ENCODE measurements at places on chromosomes 11 and 22. TPM values are rescaled to one million over a fixed set of nuclear protein-coding genes. Genes with fewer than 3 reads are reported as not detected.

- no peak overlapping the region for H3K27ac ChIP-seq
- no peak overlapping the region for H3K4me3 ChIP-seq
- peaks cover 11% of the 10 kb centered on the region for H3K4me1 ChIP-seq
- DNase-seq: peak; percentile 59
These were observed 1.7 kb downstream of the CYB5R2 start for GRCh38 chr11:7671347-7672215.

DNA sequence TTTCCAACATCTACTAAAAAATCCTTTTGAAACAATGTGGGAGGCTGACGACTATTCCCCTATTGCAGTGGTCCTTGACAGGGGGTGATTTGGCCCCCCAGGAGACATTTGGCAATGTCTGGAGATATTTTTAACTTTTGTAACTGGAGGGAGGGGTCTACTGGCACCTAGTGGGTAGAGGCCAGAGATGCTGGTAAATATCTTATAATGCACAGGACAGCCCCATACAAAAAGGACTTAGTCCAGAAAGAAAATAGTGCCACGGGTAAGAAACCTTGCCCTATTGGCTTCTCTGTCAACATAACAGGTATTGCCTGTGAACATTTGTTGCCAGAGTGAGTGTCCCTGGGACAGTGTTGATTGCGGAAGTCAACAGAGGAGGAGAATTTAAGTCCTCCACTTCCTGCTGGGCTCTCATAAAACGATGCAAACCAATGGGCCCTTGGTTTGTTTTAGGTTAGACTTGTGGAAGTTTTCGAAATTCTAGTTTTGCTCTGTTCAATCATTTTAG is 101.6 kb downstream of the MAML2 start:
- no peak overlapping the region for H3K4me3 ChIP-seq
- no peaks in the 10 kb centered on the region for H3K36me3 ChIP-seq
- no peak for DNase-seq
- H3K27me3 ChIP-seq: no peaks in the 10 kb centered on the region

GRCh38 chr11:7436146-7436545 is 49.2 kb upstream of the OLFML1 start:
- no peaks in the 10 kb centered on the region for H3K27me3 ChIP-seq
- peaks cover 13% of the 10 kb centered on the region for H3K4me1 ChIP-seq
- no peaks in the 10 kb centered on the region for H3K36me3 ChIP-seq
- H3K27ac ChIP-seq: peak overlapping the region; percentile 92
- no peak for DNase-seq

DNA sequence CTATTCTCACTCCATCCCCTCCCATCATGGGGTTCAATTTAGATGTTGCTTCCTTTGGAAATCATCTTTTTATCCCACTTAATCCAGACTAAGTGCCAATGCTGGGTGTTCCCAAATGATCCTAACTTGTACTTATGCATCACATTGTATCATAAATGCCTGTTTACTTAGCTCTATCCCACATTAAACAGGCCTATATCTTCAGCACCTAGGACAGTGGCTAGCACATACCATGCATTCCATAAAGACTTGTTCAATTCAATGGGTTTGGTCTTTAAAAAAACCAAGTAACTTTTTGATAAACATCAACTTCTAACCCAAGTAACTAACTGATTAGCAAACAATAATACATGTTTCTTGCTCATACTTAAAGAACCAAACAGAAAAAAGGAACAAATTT is 40.6 kb downstream of the RSF1 start:
- H3K27me3 ChIP-seq: no peaks in the 10 kb centered on the region
- DNase-seq: no peak
- H3K36me3 ChIP-seq: peaks cover 6% of the 10 kb centered on the region
- H3K27ac ChIP-seq: no peak overlapping the region
- H3K4me1 ChIP-seq: peaks cover 28% of the 10 kb centered on the region
- H3K4me3 ChIP-seq: no peak overlapping the region

GRCh38 chr22:22928666-22929380 is 41.2 kb downstream of the IGLL5 start:
- peaks cover 21% of the 10 kb centered on the region for H3K4me1 ChIP-seq
- H3K4me3 ChIP-seq: no peak overlapping the region
- no peaks in the 10 kb centered on the region for H3K36me3 ChIP-seq
- peak overlapping the region; percentile 25 for H3K27ac ChIP-seq

GRCh38 chr22:42747701-42748513 is 27.2 kb upstream of the A4GALT start:
- no peak overlapping the region for H3K27ac ChIP-seq
- H3K36me3 ChIP-seq: no peaks in the 10 kb centered on the region
- no peaks in the 10 kb centered on the region for H3K27me3 ChIP-seq
- no peak overlapping the region for H3K4me3 ChIP-seq

DNA sequence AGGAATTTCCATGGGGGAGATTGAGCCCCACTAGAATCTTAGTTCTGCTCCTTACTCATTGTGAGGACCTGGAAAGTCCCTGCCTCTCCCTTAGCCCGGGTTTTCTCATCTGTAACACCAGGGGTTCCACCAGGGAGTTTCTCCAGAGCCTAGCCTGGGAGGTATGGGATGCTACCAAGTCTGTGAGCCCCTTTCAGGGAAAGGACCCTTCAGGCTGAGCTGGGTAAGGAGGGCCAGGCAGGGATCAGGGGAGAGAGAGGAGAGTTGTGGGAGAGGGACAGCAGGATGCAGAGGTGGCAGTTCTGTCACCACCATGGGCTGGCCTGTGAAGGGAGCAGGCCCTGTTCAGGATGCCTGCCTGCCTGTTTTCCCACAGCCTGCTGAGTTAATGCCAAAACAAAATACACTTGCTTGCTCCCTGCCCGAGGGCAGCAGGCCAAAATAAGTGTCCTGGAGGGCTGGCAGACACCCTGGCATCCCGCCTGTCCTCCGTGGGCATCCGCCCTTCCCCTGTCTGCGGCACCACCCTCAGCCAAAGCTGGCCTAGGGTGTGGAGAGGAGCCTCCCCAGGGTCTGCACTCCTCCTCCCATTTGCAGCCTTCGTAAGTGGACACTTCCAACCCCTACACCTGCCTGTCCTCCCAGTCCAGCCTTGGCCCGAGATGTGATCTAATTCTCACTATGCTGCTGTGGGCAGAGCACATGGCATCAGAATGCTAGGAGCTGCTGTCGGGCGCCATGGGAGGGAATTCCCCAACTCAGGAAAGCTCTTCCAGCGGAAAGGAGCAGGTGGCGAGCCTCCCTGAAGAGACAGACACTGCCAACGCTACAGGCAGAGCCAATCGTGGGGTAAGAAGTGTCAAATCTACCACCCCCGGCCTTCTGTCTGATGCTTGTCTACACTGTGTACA is 5.9 kb upstream of the FCHSD2 start:
- H3K27me3 ChIP-seq: no peaks in the 10 kb centered on the region
- H3K4me1 ChIP-seq: peaks cover 23% of the 10 kb centered on the region
- H3K36me3 ChIP-seq: no peaks in the 10 kb centered on the region
- no peak for DNase-seq
- no peak overlapping the region for H3K4me3 ChIP-seq

GRCh38 chr11:1082346-1082727 is 7.7 kb downstream of the MUC2 start:
- H3K36me3 ChIP-seq: no peaks in the 10 kb centered on the region
- no peak for DNase-seq
- H3K27ac ChIP-seq: no peak overlapping the region
- no peaks in the 10 kb centered on the region for H3K4me1 ChIP-seq
- H3K4me3 ChIP-seq: no peak overlapping the region

GRCh38 chr11:130110339-130111108 is 40.8 kb downstream of the APLP2 start:
- H3K27me3 ChIP-seq: no peaks in the 10 kb centered on the region
- no peak for DNase-seq
- H3K27ac ChIP-seq: no peak overlapping the region
- peaks cover 28% of the 10 kb centered on the region for H3K36me3 ChIP-seq
- no peaks in the 10 kb centered on the region for H3K4me1 ChIP-seq

DNA sequence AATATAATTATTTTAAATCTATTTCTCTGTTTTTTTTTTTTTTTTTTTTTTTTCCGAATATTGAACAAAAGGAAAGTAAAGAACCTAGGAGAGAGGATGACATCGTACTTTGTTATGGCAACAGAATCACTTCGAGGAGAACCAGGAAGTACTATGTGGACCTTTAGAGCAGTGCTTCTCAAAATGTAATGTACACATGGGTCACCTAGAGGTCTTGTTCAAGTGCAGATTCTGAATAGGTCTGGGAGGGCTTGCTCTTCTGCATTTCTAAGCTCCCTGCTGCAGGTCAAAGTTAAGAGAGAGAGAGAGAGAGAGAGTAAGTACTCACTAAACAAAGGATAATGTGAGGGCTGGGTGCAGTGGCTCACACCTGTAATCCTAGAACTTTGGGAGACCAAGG is 419.5 kb upstream of the TENM4 start:
- H3K27ac ChIP-seq: no peak overlapping the region
- no peak overlapping the region for H3K4me3 ChIP-seq
- no peak for DNase-seq
- H3K4me1 ChIP-seq: no peaks in the 10 kb centered on the region

- peaks cover 38% of the 10 kb centered on the region for H3K36me3 ChIP-seq
- H3K4me3 ChIP-seq: no peak overlapping the region
- no peaks in the 10 kb centered on the region for H3K27me3 ChIP-seq
- peak; percentile 28 for DNase-seq
These were observed 30.6 kb upstream of the TFIP11 start for GRCh38 chr22:26542831-26543230.

- no peak overlapping the region for H3K4me3 ChIP-seq
- H3K36me3 ChIP-seq: no peaks in the 10 kb centered on the region
- no peak overlapping the region for H3K27ac ChIP-seq
- DNase-seq: no peak
- peaks cover 42% of the 10 kb centered on the region for H3K27me3 ChIP-seq
These were observed 4.9 kb downstream of the TLCD5 start for GRCh38 chr11:120330045-120330444.

DNA sequence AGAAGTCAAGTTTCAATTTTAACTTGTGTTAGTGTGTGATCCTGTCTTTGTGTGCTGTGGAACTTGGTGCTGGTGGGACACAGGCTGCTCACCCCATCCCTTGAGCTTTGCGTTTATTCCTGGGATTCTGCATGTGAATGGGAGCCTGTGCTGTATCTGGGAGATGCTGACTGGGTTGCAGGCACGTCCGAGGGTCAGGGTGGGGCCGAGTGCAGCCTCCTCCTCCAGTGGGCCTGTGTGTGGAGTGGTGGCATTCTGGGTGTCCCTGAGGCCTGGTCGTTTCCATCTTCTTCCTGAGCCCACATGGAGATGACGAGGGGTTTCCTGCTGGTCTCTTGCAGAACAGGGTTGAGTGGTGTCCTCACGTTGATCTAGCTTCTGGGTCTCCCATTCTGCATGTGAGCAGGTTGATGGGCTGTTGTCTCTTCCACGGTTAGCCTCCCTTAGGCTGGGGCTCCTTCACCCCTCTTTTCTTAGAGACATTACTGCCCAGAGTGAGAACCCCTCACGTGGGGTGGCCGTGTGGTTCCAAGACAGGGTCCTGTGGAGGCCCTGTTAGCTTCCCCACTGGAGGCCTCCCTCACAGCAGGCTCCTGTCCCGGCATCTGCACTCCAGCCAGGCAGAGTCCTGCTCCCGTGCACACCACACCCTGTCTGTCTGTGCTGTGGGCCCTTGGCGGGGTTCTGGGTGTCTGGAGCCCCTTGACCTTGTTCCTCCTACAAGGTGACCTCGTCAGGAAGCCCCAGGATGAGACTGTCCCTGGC is 4.9 kb downstream of the PTDSS2 start:
- H3K4me3 ChIP-seq: no peak overlapping the region
- H3K4me1 ChIP-seq: peaks cover 41% of the 10 kb centered on the region
- H3K27me3 ChIP-seq: no peaks in the 10 kb centered on the region
- no peak for DNase-seq

DNA sequence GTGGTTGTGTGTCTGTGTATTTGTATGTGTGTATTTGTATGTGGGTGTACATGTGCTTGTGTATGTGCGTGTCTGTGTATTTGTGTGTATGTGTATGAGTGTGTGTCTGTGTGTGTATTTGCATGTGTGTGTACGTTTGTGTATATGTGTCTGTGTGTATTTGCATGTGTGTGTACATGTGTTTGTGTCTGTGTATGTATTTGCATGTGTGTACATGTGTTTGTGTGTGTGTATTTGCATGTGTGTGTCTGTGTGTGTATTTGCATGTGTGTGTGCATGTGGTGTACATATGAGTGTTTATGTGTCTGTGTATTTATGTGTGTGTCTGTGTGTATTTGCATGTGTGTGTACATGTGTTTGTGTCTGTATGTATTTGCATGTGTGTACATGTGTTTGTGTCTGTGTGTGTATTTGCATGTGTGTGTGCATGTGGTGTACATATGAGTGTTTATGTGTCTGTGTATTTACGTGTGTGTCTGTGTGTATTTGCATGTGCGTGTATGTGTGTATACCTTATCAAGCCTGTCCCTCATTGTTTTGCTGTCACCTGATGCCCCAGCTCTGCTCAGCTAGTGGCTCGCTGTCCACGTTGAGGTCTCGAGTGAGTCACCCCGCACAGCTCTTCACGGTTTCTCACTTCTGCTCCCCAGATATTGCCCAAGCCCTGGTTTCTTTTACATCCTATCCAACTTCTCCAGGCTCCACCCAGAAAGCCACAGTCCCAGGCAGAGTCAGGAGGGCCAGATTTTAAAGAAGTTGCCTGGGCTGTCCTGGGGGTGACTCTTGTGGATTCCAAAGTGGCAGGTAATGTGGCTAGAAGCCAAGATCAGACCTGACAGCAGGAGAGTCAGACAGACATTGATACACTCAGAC is 15.2 kb downstream of the MB start:
- DNase-seq: peak; percentile 26
- peaks cover 4% of the 10 kb centered on the region for H3K27me3 ChIP-seq
- no peak overlapping the region for H3K27ac ChIP-seq
- H3K4me3 ChIP-seq: no peak overlapping the region

DNA sequence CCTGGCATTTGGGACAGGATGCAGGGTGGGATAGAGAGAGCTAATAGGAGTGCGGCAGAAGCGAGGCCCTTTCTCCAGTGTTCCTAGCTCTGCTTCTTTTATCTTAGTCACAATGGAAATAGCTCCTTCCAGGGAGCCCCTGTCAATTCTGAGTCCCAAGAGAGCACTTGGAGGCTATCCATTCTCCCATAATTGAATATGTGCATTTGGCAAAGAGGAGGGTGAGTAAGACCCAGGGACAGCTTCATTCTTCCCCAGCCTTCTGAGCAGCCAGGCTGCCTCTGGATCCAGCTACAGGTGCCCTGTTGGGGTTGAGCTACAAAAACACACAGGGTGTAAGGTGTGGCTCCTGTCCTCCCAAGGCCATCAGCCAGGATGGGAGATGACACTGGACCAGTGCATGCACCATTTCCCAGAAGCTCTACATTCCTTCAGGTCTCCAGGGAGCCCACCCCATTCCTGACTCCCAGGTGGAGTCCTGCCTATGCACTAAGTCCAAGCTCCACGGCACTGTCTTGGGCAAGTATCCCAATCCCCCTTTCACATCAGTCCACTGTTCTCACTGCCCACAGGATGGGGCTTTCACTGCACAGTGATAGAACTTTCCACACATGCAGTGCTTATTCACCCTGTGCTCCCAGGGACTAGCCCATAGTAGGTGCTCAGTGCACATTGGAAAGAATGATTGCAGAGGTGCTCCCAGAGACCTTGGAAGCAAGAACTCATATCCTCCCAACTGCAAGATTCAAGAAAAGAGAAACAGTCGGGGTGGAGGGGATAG is 6.2 kb downstream of the MS4A10 start:
- H3K27me3 ChIP-seq: no peaks in the 10 kb centered on the region
- H3K36me3 ChIP-seq: no peaks in the 10 kb centered on the region

The DDIAS gene
- 19.5 TPM for total RNA-seq

The BCO2 gene
- 0.97 TPM for total RNA-seq

The LDHAL6A gene
- total RNA-seq: not detected

The OR6A2 gene
- total RNA-seq: 0.38 TPM

The SHISAL1 gene
- total RNA-seq: not detected

The EXPH5 gene
- 2.9 TPM for total RNA-seq

The CDC42EP1 gene
- total RNA-seq: 0.72 TPM

The FKBP2 gene
- total RNA-seq: 26.9 TPM

The UPK3A gene
- total RNA-seq: not detected

The TSSK2 gene
- not detected for total RNA-seq

The SPDYC gene
- total RNA-seq: not detected

The OR5A1 gene
- total RNA-seq: not detected

The PGR gene
- not detected for total RNA-seq

The PIWIL4 gene
- 0.50 TPM for total RNA-seq

The HBE1 gene
- total RNA-seq: not detected

The CDPF1 gene
- total RNA-seq: 11.9 TPM
